ENCODE measurements at places on chromosomes 5 and 9.

DNA sequence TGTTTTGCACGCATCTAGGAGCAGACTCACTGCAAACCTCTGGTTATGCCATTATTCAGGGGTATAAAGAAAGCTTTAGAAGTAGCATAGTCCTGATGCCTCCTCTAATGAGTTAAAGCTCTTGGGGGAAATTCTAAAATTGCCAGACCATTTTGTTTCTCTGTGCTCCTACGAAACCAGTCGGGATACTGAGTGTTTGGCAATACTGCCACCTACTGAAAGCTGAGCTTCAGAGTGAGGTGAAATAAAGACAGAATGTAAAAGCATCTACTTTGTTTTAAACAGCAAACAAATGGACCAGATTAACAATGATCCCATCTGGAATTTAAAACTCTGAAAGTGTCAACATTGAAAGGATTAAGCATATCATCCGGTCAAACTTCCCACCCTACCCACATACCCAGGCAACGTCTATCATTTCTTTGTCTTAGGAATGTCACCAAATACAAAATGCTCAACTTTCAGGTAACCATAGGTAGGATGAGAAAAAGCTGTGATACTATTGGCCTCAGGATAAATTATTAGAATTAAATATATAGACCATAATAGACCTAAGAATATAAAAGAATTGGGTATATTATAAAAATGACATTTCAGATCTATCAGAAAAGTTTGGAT, 77.8 kb upstream of the SHISAL2B start:
- DNase-seq, result no peak

DNA sequence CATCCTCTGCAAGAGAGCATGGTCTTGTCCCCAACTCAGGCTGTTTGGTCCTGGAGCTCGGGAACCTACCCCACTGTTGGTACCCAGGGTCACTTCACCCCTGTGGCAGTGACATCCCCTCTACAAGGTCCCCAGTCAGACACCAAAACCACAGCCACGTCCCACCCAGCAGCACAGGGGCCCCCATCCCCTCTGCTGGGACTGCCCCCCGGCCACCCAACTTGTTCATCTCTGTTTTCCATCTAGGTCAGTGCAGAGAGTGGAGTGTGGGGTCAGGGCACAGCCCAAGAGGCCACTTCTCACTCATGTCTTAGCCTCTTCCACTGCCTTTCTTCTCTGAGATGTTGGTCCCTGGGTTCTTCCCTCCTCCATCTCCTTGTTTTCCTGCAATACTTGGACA, 233.9 kb upstream of the NFIL3 start:
- DNase-seq, result no peak

DNA sequence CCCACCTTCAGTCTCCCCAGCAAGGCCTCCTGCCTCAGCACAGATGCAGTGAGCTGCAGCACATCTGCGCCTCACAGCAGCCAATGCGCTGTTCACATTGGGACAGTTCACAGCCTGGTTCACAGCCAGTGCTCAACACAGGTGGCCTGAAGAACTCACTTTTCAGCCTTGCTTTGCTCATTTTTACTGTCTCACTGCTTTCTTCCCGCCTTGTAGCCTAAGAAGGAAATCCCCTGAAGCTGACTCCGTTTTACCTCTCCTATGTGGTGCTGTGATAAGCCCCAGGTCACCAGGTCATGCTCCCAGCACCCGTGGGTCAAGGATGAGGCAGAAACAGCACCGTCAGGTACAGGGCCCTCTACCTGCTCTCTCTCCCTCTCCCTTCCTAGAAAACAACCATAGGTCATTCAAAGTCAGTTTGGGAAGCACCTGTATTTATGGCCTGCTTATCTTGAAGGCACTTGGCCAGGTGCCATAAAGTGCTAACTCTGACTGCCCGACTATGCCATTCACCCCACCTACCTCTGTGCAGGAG, 1.1 kb downstream of the GCNT4 start:
- no peak for DNase-seq

DNA sequence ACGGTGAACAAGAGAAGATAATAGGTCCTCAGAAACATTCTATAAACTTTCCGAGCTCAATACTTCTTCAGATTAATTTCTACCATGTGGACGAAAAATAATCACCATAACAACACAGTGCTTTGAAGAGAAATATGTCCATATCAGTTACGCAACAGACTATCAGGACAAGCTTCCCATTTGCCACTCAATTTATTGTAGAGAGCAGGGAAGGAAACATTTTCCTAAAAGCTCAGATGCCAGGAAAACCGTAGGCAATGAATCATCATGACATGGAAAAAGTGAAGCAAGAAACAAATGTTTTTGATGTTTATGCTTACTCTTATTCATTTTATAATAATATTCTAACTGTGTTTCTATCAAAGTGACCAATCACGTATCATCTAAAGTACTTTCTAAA, 87.6 kb downstream of the S1PR3 start:
- DNase-seq, result no peak

GRCh38 chr5:128701301-128701700, 163.3 kb upstream of the FBN2 start:
- DNase-seq, result no peak

DNA sequence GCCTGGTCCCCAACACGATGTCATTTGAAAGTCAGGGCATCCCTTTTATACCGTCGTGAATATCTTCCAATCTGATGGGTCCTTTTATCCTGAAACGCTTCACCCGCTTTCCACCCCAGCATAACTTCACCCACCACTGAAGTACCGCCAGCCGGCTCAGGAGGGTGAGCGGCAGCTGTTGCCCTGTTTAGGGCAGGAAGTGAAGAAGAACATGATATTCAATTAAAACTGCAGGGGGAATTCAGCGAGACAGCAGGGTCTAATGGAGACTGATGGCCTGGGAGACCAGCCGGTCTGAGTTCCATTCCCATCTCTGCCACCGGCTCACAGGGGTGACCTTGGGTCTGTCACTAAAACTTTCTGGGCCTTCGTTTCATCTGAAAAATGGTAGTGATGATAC, 68.2 kb upstream of the EGFLAM start:
- no peak for DNase-seq

GRCh38 chr5:173014671-173015070, 31.1 kb downstream of the ATP6V0E1 start:
- no peak for DNase-seq

GRCh38 chr9:113772121-113772810, 103.8 kb upstream of the ZNF618 start:
- no peak for DNase-seq

DNA sequence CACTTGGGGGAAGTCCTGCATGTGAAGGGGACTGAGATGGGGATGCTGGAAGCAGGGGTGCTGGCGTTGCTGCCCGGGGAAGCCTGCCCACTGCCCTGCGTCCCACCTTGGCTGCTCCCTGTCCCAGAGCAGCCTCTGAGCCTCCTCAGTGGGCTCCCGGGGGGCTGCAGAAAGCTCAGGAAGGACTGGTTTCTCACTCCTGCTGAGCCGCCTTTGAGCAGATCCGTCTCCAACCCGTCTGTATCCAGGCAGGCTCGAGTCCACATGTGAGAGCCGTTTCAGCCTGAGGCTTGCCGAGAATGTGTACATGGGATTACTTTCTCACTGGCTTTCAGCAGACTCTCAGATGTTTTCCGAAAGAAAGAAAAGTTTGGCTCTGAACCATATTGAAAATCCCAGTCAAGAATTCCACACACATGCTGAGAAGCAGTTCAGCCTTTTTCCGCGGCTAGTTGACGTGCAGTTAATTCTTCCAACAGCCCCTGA, 95.3 kb upstream of the COL5A1 start:
- no peak for DNase-seq

GRCh38 chr5:1727571-1727970, 72.1 kb downstream of the MRPL36 start:
- no peak for DNase-seq

DNA sequence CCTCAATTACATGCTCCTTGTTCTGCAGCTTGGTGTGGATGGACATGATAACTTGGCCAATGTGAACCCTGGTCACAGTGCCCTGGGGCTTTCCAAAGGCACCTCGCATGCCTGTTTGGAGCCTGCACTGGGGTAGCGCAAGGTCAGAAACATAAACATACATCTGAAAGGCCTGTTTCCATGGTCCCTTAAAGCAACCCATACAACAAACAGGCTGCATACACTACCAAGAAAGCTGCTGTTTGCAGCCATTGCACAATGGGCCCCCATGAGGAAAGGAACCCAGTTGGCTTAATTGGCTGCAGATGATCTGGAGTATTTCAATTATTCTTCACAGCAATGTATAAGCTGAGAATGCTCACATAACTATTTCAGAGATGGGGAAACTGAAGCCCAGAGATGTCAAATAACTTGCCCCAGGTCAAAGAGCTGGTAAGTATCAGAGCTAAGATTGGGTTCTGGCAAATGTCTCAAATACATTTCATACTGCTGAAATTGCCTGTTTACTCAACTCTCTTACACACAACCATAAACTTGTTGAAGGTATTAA, 233.9 kb downstream of the ASTN2 start:
- no peak for DNase-seq

DNA sequence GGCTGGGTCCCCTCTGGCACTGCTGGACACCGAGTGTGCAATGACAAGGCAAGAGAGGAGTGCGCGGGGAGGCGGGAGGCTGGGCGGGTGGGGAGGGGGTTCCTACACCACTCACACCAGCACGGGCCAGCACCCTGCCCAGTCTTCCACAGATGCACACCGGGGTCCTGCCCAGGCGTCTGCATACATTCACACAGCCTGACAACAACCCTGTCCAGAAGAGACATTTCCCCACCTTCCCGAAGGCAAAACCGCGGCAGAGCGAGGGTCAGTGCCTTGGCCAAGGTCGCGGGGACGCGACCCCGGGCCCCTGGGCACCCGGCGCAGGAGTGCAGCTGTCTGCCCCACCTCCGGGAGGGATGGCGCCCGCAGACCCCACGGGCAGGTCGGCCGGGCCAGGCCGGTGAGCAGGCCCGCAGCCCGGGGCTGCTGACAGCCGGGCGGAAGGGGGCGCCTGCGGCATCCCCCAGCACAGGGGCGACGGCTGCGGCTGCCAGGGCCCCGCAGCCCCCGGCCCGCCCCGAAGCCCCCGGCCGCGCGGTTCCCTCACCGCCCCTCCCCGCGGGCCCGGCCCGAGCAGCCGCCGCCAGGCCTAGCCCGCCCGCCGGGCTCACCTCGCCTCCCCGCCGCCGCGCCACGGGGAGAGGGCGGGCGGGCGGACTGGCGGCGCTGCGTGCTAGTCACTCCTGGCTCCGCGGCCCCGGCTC, 496 bp downstream of the MAPK9 start:
- DNase-seq, result no peak

GRCh38 chr5:163880302-163880701, 374.9 kb downstream of the MAT2B start:
- no peak for DNase-seq

DNA sequence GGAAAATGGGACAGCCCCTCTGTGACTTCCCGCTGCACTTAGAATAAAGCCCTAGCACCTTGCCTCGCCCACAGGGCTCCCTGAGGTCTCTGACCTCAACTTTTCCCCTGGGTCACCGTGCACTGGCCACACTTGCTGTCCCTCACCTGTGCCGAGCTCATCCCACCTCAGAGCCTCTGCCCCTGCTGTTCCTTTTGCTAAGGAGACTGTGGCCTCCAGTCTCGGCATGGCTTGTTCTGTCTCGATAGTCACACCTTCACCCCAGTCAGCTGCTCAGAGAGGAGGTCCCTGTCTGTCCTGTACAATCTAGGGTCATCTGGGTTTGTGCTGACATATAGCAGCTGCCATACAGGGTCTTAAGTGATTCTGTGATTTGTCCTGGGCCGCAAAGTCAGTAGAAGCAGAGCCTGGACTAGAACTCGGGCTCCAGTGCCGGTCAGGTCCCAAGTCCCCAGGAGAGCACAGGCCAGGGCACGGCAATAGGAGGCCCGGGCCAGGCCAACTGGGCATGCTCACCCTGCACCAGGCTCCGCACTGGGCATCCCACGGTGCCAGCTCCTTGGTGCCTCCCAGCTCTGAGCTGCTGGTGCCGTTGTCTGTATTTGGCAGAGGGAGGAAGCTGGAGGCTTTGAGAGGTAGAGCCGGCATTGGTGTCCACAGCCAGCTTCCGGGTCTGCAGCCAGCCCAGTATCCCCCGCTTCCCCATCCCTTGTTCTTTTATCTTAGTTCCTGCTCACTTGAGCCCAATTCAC, 35.2 kb downstream of the NCS1 start:
- DNase-seq, result no peak

- DNase-seq, result no peak
Measured at GRCh38 chr9:132234535-132234934, 72.7 kb downstream of the NTNG2 start.

- DNase-seq, result no peak
Measured at GRCh38 chr9:135617538-135617900, 21.8 kb downstream of the GLT6D1 start.

GRCh38 chr9:33623658-33624586, 99.9 kb downstream of the ANKRD18B start:
- no peak for DNase-seq

DNA sequence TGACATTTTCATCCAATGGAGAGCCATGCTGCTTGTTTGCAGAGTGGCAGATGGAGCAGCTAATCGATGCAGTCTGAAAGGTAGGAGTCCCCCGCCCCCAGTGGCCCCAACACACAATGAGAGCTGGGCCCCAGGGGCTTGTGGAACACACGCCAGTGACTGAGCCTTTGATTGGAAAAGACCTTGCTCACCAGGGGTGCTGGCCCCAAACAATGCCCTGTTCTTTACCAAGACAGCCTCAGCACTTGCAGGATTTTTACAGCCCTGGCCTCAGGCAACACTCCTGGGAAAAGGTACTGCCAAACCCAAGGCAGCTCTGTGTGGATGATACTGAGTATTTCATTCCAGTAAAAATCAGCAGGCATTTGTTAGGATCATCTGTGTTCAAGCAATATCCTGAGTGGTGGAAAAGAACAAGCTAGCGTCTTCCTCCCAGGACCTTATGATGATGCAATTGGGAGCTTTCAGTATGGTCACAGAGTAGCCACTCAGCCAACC, 276.8 kb upstream of the CLINT1 start:
- no peak for DNase-seq

- no peak for DNase-seq
Measured at GRCh38 chr5:177604116-177604521, 4.2 kb downstream of the B4GALT7 start.

- no peak for DNase-seq
Measured at GRCh38 chr5:156594406-156594805, 255.7 kb upstream of the PPP1R2B start.

DNA sequence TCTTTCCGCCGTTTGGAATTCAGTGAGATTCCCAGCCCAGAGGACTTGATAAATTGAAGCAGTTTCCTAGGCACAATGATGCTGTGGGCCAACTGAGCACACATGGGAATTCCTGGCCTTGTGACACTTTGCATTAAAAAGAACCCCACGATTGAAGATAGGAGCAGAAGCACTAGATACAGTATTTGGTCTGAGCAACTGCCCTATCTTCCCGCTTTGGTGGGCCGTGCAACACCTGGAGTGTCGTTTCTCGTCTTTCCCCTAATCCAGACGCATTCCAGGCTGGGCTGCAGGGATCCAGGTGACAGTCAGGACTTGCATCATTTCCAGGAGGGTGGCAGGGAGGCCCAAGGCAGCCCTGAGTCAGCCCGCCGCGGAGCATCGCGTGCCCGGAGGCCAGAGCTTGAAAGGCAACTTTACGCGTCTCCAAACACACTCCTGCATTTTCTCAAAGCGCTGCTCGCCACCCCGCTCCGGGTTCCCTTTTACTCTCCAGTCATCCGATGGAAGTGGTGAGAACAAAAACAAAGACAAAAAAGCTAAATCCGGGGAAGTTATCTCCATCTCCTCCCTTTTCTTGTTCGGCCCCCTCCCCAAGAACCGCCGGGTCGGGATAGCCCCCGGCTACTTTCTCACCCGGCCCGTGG, 753 bp upstream of the STC2 start:
- no peak for DNase-seq
